ENCODE measurements at places on chromosomes 7 and 10.

- DNase-seq = no peak
Measured at GRCh38 chr7:133095119-133095671, 13.3 kb upstream of the CHCHD3 start.

DNA sequence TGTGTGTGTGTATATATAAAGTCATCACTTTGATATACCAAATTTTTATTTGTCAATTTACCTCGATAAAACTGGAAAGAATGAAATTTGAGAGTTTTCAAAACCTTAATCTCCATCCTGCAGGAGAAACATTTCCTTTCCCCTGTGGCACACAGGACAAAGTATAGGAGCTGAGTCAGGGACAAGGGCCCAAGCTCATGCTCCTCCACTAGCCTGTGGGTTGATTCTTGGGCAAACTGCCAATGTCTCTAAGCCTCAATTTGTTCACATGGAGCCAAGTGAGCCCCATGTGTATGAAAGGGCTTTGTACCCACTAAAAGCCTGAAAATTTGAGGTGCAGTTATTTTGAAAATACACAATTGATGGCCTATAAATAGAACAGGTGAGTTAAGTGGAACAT lies 60.3 kb upstream of the IL6 start:
- no peak for DNase-seq

GRCh38 chr7:90994601-90995000 lies 269.6 kb upstream of the FZD1 start:
- DNase-seq = no peak

- DNase-seq = no peak
Measured at GRCh38 chr7:27911920-27912319, 172.0 kb downstream of the TAX1BP1 start.

DNA sequence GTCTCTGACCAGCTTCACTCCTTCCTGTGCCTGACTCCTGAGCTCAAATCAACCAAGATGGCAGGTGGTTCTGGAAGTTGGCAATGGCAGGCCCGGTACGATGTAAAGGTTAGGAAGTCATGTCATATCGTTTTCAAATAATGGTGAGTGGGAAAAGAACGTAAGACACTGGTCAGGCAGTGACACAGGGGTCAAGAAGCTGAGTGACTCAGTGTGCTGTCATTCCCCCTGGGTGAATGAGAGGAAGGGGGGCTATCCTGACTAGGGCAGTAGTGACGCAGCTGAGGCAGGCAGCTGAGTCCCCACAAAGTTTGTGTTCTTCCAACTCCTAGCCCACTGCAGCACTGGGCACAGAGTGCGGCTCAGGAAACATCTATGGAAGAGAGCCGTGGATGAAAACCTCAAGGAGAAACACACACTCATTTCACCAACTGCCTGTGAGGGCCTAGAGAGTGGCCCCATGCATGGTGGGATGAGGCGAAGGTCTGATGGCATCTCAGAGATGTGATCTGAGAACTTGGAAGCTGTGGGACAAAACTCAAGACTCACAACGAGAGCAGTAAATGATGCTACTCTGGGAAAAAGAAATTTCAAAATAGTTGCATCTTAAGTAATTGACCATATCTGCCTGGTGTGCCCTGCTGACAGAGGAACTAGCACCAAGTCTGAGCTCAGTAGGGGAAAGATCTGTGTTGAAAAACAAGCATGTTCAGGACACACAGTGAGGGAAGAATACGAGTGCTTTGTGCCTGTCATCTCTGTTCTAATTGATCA lies 23.2 kb downstream of the CREB3L2 start:
- no peak for DNase-seq

GRCh38 chr7:102895602-102896001 lies 17.2 kb upstream of the LRRC17 start:
- no peak for DNase-seq

DNA sequence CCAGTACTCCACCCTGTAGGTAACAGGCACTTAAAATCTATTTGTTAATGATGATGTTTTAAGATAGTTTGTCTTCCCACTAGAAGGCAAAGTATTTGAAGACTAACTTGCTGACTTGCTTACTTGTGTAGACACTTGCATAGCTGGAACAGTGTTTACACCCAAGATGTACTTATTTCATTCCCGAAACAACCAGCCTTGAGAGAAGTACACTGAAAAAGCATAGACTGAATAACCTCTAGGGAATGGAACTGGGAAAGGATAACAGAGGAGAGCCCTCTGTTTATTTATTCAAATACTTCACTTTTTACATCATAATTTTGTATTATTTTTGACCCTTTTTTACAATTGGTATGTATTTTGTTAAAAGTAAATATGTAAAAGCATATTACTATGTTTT lies 33.1 kb upstream of the TMEM26 start:
- DNase-seq = no peak

GRCh38 chr10:31036209-31036608 lies 4.5 kb upstream of the ZNF438 start:
- DNase-seq = no peak

DNA sequence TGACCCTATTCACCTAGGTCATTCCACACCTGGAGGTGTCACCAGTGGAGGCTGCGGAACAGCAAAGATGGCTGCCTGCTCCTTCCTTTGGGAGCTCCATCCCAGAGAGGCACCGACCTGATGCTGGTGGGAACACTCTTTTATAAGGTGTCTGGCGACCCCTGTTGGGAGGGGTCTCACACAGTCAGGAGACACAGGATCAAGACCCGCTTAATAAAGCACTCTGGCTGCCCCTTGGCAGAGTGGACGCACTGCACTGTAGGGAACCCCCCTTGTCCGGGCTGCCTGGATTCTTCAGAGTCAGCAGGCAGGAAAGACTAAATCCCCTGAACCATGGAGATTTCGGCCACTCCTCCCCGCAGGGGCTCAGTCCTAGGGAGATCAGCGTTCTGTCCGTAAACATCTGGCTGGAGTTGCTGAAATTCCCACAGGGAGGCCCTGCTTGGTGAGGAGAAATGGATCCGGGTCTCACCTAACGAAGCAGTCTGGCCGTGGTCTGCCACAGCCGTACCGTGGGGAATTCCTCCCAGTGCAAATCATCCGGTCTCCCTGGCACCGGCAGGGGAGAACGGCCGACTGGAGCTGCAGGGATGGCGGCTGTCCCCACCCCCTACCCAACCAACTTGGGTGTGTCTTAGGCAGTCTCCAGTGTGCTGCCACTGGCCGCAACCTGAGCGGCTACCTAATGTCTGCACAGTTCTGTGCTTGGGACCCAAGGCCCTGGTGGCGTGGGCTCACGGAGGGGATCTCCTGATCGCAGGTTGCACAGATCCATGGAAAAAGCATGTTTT lies 66.1 kb downstream of the LSMEM1 start:
- DNase-seq = no peak

All from progenitor cell of endocrine pancreas (in vitro differentiated cells).